Stimulated activated CD4-positive, alpha-beta T cell treated with anti-CD3 and anti-CD28 coated beads, TNF-alpha, amount 100 ng/mL, for 1 hour (primary cell): ENCODE measurements at places on chromosomes 7 and 10.

GRCh38 chr10:78371136-78371535, 337.5 kb downstream of the RPS24 start:
- DNase-seq: no peak

- DNase-seq: no peak
Observed at GRCh38 chr7:4500812-4501211, 181.3 kb upstream of the FOXK1 start.

DNA sequence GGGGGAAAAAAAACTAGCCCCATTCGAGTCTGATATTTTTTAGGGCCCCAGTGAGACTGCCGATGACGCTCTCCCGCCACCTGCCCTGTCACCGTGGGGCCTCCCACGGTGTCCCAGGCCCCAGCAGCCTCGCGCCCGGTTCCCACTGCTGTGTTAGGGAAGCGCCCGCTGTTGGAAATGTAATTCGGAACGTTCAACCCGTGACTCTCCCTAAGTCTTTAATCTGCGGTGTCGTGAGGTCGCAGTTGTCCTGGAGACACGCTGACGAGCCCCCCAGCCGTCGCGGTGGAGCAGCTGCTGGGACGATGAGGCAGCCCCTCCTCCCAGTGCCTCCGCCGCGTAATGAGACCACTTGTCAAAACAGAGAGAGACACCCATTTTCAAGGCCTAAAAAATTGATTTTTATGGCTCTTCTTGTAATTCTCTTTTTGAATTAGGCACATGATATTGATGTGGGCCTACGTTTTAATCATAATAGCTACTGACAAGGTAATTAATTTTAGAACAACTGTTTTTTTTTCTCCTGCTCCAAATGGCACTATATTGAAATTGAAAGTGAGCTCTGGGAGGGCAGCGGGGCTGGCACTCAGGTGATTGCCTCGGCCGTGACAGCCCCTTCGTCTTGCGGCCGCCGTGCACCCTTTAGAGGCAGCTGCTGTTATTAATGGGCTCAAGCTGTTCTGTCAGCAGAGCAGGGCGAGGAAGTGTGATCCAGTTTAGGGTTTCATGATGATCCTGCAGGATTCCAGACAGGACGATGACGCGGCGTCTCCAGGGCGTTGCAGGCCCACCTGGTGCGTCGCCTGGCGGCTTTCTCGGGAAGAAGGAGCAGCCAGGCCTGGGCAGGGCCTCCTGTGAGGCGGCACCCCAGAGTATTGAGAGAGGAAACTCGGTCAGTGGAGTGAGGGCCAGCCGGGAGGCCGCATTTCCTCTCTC, 63.3 kb downstream of the NKX6-2 start:
- DNase-seq: no peak

- no peak for DNase-seq
Observed at GRCh38 chr7:151838072-151838471, 38.8 kb downstream of the PRKAG2 start.

GRCh38 chr10:79983286-79983909, 34.5 kb upstream of the SFTPD start:
- no peak for DNase-seq

- DNase-seq: no peak
Observed at GRCh38 chr7:1317646-1318045, 85.0 kb downstream of the UNCX start.

- DNase-seq: no peak
Observed at GRCh38 chr7:38594949-38595348, 36.2 kb downstream of the AMPH start.

DNA sequence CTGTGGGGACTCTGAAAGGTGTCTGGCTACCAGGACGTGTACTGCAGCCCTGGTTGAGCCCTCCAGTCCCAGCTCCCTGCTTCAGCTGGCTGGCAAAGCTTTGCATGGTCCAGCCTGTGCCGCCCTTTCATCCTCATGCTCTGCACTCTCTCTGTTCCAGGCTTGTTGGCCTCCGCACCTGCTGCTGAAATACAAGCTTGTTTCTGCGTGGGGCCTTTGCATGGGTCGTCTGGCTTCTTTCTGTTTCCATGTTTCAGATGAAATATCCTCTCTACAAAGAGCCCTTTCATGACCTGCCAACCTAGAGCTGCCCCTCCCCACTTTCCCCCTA, 45.9 kb downstream of the TSPAN15 start:
- no peak for DNase-seq

DNA sequence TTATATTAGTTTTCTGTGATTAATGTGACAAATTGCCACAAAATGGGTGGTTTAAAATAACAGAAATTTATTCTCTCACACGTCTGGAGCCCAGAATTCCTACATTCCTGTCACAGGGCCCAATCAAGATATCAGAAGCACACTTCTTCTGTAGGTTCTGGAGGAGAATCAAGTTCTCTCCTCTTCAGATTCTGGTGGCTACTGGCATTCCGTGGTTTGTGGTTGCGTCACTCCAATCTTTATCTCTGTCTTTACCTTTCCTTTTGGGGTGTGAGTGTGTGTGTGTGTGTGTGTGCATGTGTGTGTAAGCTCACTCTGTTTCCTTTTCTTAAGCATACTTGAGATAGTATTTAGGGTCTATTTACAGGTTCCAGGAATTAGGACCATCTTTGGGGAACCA, 115.5 kb upstream of the DKK1 start:
- no peak for DNase-seq

DNA sequence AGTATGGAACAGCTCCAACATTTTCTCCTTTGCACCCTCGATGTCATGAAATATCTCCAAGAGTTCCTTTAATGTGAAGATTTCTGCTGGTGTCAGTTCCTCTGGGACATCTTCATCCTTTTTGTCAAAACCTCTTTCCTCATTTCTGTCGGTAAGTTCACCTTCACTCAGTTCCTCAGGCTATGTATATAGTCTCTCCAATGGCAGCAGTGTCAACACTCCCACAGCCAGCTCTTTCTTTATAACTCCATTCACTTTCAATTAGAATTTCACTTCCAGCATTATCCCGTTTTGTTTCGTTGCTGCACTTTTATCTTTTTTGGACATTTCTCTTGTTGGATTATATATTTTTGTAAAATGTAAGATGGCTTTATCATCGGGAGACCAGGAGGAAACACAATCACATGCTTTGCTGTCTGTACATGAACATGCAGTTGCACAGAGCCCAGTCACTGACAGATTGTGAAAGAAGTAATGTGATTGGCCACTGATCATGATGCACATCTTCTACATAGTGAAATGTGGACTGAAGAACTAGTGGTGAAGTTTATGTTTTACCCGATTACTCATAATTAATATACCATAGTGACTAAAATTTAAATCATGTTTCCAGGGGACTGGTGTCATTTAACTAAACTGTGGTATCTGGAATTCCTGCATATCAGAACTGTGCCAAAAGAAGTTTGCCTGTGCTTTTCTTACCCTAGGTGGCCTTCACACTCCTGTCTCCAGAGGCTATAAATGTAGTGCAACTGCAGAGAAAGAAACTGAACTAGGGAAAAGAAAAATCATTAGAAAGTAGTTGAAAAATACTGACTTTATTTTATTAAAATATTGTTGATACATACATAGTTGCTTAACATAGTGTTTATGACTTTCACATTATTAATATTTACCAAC, 289.6 kb downstream of the PPP1R3A start:
- DNase-seq: no peak

GRCh38 chr10:11530806-11531205, 80.6 kb downstream of the USP6NL start:
- no peak for DNase-seq

GRCh38 chr7:66629222-66630062, 761 bp downstream of the KCTD7 start:
- no peak for DNase-seq

DNA sequence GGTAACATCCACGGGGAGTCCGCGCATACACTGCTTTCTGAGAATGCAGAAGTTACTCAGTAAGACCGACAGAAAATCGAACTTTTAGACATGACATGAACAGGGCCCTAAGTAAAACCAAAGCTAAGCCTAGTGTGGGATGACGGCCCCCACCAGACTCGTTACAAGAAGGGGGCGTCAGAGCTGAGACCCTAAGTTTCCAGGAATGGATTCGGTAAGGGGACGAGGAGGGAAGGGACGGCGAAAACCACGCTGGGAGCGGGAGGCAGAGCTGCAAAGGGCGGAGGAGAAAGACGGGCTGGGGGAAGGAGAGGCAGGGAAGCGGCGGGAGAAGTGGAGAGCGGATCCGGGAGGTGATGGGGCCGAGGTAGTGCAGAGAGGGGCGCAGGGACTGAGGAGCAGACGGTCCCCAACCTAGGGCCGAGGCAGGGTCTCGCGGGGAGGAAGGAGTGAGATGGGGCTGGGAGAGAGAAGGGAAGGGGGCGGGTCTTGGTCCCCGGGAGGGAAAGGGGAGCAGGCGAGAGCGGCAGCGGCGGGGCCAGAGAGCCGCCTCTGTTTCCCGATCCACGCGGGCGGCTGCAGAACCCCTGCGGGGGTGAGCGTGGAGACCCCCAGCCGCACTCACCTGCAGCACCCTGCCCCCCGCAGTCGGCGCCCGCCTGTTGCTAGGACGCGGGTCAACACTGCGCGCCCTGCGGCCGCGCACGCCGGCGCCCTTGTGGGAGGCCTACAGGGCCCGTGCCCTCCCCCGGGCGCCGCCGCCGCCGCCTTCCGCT, 513 bp downstream of the ODAD2 start:
- no peak for DNase-seq

DNA sequence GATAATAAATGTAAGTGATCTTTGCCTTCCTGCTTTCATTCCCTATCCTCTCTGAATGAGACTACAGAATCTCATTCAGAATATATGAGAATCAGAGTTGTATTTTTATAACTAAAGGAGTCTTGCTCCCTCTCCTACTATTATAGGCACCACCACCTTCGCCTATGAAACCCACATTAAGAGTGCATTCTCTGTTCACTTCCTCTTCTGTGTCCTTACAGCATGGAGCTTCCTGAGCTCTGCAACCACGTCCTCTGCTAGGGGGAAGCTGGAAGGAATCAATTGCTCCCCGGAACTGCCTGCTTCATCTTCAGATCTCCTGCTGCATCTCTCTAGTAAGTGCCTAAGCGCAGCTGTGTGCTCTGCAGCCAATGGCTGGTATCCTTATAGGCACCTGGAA, 820.7 kb downstream of the GRID1 start:
- DNase-seq: no peak

DNA sequence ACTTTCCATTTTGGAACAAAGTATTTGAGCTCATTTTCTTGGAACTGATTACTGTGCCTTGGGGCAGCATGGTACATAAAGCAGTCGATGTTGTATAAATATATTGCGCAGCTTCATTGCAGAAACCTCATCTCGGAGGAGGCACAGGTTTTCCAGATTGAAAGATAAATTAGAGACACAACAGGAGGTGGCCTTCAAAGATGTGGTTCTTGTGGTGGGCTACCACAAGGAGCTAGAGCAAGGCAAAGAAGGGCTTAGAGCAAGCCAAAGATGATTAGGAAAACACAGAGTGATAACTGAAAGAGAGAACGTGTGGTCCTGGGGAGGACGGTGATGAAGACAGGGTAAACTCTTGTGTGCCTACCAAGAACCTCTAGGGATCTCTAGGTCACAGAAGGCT, 169.1 kb upstream of the TNS3 start:
- DNase-seq: no peak

DNA sequence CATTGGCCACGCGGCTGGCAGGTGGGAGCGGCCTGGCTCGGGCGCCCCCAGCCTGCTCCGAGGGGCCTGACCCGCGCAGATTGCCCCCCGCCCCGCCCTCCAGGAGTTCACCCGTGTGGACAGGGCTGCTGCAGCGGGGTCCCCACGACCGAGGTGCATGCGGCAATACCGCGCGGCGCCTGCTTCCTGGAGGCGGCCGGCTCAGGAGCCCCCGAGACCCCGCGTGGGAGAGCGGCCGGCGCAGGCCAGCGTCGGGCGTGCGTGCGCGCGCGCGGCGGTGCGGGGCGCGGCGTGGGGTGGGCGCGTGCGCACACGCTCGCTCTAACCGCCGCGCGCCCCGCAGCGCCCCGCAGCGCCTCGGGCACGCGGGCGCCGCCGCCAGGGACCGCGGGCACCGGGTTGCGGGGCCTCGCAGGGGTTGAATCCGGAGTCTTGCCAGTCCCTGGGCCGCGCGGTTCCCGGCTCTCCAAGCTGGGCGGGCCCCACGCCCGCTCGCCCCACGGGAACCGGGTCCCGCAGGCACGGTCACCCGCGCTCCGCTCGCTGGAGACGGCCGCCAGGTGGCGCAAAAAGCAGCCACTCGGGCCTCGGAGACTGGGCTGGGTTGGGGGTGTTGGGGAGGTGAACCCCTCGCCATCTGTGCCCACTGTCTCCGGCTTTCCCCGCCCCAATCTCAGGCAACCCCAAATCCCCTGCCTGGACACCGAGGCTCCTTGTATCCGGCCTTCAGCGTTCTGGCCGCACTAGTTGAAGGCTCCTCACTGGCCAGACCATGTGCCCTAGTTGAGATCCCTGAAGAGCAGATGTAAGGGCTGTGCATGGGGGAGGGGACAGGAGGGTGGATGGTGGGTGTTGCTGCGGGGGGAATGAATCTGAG, 1.3 kb upstream of the ACHE start:
- no peak for DNase-seq

- no peak for DNase-seq
Observed at GRCh38 chr10:45241865-45242520, 73.4 kb downstream of the OR13A1 start.
